Effector memory CD8-positive, alpha-beta T cell (primary cell): ENCODE measurements at places on chromosomes 12 and 14.

GRCh38 chr14:105217774-105218173, 30.6 kb upstream of the BTBD6 start:
- no peak for DNase-seq

- DNase-seq = no peak
Observed at GRCh38 chr14:72444701-72445100, 449.2 kb downstream of the DPF3 start.

DNA sequence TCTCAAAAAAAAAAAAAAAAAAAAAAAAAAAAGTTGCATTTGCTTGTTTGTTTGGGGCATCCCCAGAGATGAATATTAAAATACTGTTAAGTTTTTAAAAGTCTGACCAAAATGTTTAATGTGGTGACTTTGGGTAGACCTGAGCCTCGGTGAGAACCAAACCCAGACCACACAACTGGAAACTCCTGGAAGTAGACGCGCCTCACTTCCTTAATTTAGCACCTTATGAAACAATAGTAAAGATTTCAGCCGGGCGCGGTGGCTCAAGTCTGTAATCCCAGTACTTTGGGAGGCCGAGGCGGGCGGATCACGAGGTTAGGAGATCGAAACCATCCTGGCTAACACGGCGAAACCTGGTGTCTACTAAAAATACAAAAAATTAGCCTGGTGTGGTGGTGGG, 9.3 kb downstream of the NFKBIA start:
- DNase-seq = no peak

GRCh38 chr14:32366986-32367385, 37.9 kb downstream of the AKAP6 start:
- DNase-seq = no peak

GRCh38 chr14:40616579-40616978, 990.1 kb upstream of the LRFN5 start:
- DNase-seq = no peak

- no peak for DNase-seq
Observed at GRCh38 chr14:22794551-22794951, 20.7 kb downstream of the SLC7A7 start.

GRCh38 chr14:55758796-55759195, 178.8 kb downstream of the KTN1 start:
- no peak for DNase-seq

DNA sequence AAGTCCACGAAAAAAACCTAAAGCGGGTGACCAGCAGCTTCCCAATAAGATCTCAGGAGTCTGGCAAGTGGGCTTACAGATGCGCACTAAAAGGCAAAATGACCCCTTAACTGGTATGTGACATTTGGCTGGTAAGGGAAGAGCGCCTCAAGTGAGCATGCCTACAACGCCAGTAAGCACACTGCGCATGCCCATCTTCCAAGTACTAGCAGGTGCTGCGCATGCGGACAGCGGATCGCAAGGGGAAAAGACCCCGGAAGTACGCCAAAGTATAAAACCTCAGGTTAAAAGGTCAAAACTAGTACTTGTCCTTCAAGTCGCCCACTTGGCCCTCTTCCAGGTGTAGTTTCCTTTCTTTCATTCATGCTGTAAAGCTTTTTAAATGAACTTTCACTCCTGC, 518.5 kb upstream of the MDGA2 start:
- no peak for DNase-seq

GRCh38 chr12:78977304-78977867, 112.8 kb downstream of the SYT1 start:
- DNase-seq = no peak

- DNase-seq = no peak
Observed at GRCh38 chr12:57688931-57689330, 5.0 kb upstream of the OS9 start.
